ENCODE measurements at places on chromosomes 2 and 18.

DNA sequence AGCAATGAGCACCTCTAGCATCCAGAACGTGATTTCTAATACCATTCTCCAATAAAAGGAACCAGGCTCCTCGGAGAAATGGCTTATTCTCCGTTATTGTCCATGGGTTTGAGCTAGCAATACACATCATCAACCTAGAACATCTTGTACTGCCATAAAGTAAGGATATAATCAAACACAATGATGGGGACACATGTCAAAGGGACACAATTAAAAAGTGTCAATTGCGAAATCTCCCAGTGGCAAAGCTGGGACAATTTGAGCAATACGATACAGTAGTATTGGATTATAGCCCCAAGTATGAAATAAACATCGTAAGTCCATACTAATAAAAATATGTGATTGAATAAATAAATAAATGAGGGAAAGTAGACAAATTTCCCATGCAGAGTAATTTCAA lies 108.4 kb downstream of the CTNNA2 start:
- no peak for DNase-seq

DNA sequence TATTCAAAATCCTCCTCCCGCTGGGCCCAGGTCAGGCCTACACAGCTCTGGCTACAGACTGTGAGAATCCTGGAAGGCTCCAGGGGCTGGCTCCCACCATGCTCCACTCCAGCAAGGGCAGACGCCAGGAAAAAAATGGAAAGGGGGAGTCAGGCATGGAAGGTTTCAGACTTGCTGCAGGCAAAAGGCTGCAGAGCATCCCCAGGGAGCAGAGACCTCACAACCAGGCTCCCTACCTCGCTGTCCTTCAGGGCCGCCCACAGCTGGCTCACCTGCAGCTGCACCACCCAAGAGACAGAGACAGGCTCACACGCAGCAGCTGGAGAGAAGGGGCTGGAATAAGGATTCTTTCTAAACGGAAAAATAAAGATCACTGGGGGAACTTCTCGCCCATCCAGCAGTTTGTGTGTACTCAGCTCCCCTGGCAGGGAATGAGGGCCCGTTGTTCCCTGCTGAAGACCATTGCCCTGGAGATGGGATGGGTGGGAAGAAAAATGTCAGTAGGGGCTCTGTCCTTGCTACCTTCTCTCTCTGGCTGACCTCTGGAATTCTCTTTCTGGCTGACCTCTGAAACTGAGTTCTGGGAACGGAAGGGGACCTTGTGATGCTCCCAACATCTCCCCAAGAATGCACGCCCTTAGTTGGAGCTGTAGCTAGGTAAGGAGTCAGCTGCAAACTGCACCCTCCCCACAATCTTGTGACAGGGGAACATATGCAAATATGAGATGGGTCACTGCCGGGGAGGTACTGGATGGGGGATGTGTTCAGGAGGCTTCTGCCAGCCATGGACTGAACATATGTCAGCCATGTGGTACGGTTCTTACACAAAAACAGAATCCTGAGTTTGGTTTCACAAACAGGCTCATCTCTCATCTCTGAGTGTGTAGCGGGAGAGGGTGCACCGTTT lies 34.5 kb downstream of the BCL2 start:
- no peak for DNase-seq

DNA sequence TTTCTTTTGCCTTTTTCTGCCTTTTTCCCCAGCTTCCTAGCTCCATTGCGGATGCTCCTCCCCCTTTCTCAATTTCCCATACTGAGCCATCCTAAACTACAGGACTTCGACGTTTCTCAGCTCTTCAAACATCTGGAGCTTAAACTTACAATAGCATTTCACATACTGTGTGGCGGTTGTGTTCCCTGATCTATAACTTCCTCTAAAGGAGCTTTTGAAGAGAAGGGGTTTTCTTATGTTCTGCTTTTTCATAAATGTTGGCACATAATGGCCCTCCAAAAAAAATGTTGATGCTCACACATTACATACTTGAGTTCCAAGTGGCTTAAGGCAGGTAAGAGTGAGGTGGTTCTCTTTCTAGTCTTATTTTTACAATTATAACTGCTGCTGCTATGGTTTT lies 87.4 kb downstream of the RNF144A start:
- no peak for DNase-seq

- DNase-seq = no peak
Observed at GRCh38 chr2:79832511-79833234, 319.8 kb downstream of the CTNNA2 start.

DNA sequence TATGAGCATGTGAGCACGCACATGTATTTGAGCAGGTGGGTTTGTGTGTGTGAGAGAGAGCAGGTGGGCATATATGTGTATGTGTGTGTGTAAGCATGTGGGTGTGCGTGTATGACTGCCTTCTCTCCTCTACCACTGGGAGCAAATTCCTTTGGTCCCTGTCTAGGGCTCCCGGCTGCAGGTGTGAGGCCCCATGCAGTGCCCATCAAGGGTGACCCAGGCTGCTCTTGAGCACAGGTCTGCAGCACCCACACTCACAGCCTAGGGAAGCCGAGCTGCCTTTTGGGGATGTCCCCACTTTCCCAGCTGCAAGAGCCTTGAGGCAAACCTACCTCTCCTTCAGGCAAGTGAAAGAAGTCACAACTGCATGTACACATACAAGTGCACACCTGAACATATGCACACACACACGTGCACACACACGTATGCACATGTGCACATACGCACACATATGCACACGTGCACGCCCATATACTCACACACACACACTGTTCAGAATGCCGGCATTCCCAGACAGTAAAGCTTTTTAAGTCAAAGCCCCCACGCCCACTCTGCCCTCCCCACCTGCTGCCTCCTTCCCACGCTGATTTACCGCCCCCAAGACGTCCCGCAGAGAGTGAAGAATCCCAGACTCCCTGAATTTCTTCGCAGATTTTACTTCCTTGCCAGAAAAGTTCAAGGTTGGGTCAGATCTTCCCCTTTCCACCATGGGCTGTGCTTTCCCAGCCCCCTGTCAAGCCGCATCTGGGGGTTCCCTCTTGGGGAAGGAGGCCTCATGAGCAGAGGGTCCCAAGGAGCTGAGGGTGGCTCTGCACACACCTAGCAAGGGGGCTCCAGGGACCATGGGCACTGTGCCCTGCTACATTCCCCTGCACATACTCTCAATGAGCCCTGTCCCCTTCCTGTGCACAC lies 170.6 kb downstream of the TWIST2 start:
- DNase-seq = no peak

DNA sequence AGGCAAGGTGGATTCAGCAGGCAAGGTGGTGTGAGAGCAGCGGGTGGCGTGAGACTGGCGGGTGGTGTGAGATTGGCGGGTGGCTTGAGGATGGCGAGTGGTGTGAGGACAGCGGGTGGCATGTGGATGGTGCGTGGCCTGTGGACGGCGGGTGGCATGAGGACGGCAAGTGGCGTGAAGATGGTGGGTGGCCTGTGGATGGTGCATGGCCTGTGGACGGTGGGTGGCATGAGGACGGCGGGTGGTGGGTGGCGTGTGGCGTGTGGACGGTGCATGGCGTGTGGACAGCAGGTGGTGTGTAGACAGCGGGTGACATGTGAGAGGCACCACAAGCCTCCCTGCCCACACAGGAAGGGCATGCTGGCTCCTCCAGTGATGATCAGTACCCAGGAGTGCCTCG lies 186.9 kb upstream of the SALL3 start:
- DNase-seq = no peak

GRCh38 chr2:209411718-209412117 lies 12.1 kb upstream of the MAP2 start:
- DNase-seq = peak; percentile 5

DNA sequence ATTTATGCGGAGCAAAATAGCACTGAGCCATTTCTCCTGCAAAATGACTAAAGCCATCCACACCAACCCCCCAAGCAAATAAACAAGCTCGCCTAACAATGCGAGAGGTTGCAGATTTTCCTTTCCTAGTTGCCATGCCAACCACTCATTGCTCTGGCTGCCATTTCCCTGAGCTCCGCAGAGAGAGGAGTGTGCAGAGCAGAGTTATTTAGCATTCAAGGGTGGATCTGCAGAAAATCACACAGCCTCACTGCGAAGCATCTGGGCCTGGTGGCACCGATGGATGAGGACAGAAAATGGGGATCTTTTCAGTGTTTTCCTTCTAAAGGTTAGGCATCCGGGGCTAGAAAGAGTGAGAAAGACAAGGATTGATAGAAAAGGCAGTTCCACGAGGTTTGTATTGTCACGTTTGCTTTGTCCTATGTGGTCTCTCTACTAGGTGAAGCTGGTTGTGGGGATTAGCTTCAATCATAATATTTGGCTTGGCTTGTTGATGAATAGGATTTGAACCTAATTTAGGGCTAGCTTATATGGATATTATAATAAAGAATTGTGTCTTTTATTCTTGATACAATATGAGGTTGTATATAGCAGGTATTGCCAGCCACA lies 110.2 kb upstream of the UNC80 start:
- no peak for DNase-seq

GRCh38 chr2:170747921-170748320 lies 22.3 kb upstream of the ERICH2 start:
- peak; percentile 61 for DNase-seq

- DNase-seq = no peak
Observed at GRCh38 chr2:174553811-174554493, 43.7 kb downstream of the WIPF1 start.

GRCh38 chr2:167015806-167016205 lies 127.5 kb downstream of the XIRP2 start:
- DNase-seq = no peak

GRCh38 chr2:160194351-160194750 lies 5.7 kb downstream of the ITGB6 start:
- peak; percentile 71 for DNase-seq

DNA sequence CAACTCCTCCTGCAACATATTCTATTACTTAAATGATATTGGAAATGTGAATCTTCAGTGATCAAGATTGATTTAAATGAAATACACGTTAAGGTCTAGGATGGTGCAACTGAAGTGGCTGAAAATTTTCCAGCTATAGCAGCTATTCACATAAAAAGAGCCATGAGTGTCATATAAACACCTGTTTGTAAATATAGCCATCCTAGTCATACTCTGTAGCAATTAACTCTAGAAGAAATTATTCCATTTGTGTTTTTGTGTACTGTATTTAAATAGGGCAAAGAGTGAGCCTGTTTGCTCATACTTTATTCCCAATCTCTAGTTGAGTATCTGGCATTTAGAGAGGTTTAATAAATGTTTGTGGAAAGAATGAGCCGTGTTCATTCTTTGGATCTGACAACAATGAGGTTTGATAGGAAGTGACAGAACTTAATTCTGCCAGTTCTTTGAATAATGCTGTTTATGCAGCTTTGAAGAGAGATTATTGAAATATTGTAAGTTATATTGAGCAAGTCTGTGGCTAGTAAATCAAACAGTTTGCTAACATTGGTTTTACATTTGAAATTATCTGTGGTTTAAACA lies 49.7 kb downstream of the BABAM2 start:
- no peak for DNase-seq

GRCh38 chr2:172381275-172382027 lies 45.9 kb upstream of the ITGA6 start:
- DNase-seq = no peak

DNA sequence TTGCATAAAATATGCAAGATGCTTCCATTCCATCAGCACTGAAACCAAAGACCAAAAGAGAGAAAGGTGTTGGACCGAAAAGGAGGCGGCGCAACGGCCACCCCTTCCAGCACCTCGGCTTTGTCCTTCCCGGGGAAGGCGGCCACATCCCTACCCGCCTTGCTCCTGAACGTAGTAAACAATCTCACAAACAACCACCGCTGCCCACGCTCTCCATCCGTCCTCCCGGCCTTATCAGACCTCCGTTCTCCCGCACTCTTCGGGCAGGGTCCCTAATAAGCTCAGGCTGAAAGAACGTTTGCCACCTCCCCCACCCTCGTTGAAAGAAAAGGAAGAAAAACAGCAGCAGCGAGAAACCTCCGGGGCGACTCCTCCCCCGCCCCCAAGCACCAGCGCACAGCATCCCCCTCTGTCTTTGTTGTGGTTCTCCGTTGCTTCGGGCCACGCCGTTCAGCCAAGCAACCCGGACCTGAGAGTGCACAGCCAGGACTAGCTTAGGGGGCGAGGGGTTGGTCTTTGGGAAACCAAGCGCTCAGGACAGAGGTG lies 4.4 kb downstream of the EVX2 start:
- DNase-seq = peak; percentile 6

GRCh38 chr2:22329211-22330154 lies 1055.5 kb upstream of the KLHL29 start:
- DNase-seq = no peak

DNA sequence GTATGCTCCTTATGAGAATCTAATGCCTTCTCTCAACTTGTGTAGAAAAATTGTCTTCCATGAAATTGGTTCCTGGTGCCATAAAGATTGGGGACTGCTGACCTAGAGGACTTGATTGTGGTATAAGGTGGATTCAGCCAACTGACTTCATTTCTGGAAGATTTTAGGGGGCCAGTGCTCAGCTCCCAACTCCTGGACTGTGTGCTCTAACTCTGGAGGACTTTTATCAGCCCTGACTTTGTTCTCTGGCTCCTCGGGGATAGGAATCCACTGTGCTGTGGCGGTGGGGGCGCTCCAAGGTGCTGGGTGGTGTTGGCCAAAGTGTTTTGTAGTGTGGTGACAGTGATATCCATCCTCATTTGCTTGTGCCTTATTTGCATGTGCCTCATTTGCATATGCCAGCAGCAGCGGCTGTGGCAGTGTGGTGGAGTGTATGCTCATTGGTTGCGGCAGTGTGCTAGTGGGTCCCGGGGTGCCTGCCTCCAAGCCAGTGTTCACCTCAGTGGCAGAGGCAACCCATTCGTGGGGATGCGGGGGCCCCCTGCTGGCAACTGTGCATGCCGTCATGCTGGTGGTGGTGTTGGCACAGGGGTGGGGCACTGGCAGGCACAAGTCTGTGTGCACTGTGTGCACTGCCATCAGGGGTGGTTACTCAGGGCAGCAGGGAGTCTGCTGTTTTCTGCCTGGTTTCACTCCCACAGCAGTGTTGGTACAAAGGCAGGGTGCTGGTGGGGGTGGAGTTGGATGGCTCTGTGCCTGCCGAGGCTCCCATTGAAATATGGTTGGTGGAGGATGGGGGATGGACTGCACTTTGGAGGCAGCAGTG lies 19.6 kb downstream of the EHBP1 start:
- peak; percentile 42 for DNase-seq

- DNase-seq = no peak
Observed at GRCh38 chr18:30139631-30140287, 902.8 kb downstream of the DSC3 start.

DNA sequence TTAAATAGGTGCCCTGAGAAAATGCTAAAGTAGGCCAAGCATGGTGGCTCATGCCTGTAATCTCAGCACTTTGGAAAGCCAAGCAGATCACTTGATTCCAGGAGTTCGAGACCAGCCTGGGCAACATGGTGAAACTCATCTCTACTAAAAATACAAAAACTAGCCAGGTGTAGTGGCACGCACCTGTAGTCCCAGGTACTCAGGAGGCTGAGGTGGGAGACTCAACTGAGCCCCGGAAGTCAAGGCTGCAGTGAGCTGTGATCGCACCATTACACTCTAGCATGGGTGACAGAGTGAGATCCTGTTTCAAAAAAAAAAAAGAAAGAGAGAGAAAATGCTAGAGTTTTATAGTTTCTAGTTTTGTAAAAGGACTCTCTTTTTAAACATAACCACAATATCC lies 12.0 kb downstream of the ANKRD44 start:
- no peak for DNase-seq

DNA sequence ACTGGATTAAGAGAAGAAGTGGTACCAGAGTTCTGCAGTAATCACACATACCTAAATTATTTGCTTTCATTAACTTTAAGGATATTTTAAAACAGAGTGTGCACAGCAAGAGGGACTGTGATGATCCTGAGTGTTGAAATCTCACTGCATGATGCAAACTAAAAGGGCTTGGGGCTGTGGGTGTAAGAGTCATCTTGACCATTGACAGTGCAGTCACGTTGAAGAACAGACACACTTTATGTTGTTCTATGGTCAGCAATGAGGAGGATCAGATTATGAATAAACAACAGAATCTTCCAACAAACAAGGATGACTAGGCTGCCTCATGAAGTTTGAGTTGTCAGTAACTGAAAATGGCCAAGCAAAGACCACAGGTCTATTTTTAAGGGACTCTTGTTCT lies 87.2 kb upstream of the GALNT5 start:
- peak; percentile 52 for DNase-seq
